ENCODE measurements at places on chromosomes 1 and 21.

- no peak for DNase-seq
Observed at GRCh38 chr1:37537378-37537777, 16.7 kb downstream of the SNIP1 start.

- no peak for DNase-seq
Observed at GRCh38 chr1:231818337-231818736, 191.7 kb downstream of the DISC1 start.

DNA sequence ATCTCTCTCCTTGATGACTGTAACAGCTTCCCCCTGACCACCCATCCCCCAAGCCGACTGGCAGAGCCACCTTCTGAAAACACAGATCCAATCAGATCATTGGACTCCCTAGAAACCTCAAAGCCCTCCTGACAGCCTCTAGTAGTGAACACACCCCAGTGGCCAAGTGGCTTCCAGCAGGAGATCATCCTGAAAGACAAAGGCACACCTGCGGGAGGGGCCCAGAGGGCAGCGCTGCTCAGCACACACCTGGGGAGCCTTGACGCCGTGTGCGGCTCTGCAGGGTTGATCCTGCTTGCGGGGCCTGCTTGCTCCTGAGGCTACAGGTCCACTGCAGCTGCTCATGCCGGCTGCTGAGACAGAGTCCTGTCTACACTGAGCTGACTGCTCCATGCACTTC lies 41.5 kb downstream of the SLC66A1 start:
- DNase-seq = no peak

DNA sequence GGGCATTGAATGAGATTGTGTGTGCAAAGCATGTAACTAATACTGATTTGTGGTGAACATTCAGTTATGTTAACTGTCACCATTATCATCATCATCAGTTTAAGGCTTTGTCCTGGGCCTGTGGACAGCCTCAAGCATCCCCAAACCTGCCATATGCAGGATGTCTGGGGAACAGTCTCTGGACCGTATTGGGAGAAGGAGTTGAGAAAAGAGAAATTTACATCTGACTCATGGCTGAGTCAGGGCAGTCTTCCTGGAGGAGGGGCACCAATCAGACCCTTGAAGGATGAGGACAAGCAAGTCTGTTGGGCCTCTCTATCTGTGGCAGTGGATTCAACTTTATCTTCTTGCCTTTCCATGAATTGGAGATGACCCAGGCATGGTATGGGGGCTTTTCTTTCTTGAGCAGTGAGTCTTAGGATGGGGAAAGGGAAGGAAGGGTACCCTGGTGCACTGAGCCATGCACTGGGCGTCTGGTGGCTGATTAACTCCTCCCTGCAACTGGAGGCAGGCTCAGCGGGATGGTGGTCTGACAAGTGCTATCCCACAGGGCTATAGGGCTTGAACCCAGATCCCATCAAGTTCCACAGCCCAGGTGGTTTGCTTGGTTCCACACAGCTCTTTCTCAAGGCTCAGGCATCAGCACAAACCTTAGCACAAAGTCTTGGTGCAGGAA lies 2.9 kb downstream of the PADI3 start:
- no peak for DNase-seq

DNA sequence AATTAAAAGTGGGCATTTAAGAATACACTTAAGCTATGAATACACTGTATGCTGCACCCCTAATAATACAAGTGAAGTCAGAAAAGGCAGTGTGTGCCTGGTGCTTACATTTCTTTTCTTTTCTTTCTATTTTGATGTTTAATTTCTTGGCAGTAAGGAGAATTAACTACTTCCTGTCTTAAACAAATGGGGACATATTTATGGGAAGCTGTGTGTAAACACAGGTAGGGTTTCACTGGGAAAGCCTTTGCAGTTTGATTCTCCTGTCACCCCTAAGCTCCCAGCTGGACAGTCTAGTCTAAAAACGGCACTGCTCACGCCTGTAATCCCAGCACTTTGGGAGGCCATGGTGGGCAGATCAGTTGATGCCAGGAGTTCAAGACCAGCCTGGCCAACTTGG lies 146.0 kb downstream of the MIS18A start:
- DNase-seq = no peak

- no peak for DNase-seq
Observed at GRCh38 chr1:66438501-66438900, 95.5 kb upstream of the SGIP1 start.

DNA sequence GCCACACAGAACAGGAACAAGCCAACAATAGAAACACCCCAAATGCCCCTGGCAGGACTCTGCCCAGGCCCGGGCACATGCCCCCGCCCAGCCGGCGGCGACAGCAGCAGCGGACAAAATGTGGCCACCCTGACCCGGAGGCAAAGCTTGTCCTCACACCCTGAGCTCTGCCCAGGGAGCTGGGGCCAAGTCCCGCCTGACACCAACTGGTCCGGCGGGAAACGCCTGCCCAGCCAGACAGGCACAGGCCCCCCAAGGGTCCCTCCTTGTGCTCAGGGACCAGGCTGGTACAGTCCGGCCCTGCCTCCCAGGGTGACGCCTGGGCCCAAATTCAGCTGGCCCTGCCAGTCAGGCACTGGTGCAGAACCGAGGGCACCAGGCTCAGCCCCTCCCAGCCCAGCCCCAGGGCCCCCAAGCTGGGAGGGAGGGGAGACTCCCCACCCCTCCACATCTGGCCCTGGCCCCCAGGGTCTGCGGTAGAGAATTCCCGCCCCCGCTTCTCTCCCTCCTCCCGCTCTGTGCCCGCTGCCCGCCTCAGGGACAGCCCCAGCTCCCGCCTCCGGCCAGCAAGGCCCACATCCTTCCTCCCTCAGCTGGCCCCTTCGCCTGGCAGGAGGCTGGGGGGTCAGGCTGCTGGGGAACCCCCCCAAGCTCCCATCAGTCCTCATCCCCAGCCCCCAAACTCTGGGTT lies 2.0 kb downstream of the AHDC1 start:
- DNase-seq = no peak

DNA sequence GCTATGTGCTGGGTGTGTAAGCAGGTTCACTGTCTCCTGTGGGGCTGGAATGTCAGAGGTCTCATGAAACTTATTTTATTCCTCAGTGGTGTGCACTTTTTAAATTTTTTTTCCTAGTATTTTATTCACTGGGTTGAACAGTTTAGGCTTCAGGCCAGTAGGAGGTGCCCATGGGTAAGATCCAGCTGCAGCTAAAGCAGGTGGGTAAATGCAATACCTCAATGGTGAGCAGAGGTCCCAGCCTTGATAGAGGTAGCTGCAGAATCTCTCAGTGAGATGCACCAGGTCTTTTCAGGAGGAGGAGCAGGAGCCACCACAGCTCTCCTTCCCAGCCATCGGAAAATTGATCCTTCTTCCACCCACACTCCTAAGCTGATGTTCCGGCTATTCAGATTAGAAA lies 12.6 kb upstream of the OR6N2 start:
- peak; percentile 55 for DNase-seq

DNA sequence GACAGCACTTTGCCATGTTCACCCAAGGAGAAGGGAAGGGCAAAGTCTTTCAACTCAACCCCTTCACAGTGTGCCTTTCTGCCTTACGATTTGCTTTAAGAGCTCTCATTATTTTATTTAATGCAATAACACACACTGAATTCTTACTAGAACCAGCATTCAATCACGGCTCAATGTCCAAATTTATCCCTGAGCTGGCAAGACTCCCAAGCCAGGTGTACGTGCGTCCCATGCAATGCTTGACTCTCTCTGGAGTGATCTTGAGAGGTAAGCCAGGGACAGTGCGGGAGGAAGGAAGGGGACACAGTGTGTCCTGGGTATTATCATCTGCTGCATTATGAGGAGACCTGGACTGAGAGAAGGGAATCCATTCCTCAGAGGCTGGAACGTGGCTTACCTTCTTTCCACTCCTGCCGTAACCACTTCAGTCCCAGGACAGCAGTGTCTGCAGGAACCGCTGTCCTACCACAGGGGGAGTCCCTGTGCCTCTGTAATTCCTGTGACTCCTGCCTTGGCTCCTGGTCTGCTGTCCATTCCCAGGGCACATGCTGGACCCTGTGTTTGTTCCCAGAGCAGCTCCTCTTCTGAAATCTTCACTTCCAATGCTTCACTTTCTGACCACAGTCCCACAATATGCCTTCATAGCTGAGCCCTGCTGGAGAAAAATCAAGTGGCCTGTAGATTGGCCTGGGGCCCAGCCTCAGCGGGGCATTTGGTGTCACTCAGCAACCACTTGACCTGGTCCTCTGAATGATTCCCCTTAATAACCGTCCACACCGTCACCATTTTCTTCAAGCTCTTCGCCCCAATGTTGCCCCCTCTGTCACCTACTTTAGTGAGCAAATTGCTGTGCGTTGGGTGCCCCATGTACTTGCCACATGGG lies 28.6 kb upstream of the STUM start:
- no peak for DNase-seq

DNA sequence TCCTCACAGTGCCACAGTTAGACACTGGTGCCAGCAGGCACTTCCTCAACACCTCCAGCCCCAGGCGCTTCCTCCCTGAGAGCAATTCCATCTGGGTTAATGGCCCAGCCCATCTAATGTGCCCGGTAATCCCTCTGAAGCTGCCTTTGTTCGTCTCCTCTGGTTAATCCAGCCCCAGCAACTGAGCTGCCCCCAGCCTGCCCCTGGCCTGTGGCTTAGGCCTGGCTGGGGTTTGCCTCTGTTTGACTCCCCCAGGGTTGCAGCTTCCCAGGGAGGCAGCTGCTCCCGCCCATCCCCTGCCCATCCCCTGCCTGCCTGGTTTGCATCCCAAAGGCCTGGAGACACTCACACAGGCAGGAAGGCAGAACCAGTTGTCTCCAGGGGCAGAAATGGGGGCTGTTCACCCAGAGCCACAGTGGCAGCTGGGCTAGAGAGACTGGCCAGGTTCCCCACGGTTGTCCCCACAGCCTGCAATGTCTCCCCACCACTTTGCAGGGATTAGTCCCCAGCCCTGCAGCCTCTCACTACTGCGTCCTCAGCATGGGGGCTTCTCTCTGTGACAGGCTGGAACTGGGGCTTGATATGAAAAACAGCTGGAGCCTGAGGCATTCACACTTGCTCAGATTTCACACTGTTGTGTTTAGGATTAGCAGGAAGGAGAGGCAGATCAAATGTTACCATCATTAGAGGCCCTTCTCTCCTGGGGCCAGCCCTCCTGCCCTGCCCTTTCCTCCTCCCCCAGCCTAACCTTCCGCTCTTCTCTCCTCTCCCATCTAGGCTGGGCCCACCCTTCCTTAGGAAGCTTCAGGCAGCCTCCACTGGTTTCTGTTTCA lies 120.2 kb downstream of the TLR5 start:
- DNase-seq = no peak

- DNase-seq = no peak
Observed at GRCh38 chr1:111279144-111279543, 11.5 kb upstream of the CHIA start.

- no peak for DNase-seq
Observed at GRCh38 chr1:87810166-87810565, 481.5 kb downstream of the LMO4 start.

- DNase-seq = peak; percentile 59
Observed at GRCh38 chr1:213014642-213015041, 1.0 kb downstream of the ANGEL2 start.

DNA sequence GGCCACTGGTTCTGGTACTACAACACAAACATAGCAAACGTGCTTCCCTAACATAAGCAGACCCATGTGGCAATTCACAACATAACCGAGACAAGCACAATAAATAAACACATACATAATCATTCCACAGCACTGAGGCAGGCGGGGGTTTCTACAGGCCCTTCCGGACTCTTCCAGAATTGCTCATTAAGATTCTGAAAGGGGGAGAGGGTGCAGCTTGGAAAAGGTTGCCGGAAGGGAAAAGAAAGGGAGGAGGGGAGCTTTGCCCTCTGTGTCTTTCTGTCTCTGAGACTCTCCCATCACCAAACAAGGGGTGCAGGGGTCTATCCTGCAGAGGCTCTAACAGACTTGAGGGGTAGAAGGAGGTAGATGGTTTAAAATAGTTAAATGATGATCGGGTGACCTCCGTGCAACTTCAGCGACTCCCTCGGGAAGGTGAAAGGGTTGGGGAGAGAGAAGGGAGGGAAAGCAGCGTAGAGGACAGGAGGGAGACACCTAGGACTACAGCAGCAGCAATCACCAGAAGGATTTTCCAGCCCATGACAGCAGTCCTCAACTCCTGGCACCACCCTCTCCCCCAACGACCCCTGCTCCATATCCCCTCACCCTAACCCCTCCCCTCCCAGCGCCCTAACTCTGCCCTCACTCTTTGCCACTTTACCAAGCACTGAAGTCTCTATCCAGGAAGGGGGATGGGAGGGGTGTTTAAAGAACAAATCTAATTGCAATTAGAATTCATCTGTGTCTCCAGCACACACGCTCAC lies 365.5 kb upstream of the ESRRG start:
- DNase-seq = no peak

DNA sequence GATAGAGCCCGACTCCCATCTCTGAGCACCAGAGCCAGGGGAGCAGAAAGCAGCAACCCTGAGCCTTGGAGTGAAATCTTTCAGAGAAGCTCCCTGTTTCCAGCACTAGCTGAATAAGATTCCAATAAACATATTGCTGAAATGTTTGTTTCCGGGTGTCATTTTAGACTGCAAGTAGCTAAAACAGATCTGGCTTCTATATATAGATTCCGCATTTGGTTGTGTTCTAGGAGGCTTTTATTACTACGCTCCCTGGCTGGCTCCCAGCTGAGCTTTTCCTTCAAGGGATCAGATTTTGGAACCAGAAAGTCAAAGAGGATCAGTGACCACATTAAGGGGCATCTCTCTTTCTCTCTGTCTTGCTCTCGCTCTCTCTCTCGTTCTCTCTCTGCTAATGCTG lies 88.2 kb downstream of the PAPPA2 start:
- no peak for DNase-seq

GRCh38 chr1:219278288-219278687 lies 104.6 kb downstream of the LYPLAL1 start:
- no peak for DNase-seq

DNA sequence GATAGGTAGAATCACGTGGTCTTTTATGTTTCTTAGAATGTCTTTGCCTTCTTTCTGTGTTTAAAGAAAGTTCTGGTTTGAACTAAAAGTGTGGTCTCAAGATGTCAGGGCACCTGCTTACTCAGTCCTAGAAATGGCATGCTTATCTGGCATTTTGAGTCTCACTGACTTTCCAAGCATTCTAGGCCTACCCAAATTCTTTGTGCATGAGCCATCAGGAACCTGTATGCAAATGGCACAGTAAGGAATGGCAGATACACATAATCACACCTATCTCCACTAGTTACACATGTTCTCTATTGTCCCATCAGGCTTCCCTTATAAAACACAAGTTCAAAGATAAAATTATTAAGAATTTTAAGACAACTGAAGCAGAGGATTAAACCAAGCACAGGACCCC lies 29.5 kb upstream of the CLCA4 start:
- DNase-seq = no peak

- no peak for DNase-seq
Observed at GRCh38 chr1:227306689-227307088, 11.6 kb downstream of the CDC42BPA start.

DNA sequence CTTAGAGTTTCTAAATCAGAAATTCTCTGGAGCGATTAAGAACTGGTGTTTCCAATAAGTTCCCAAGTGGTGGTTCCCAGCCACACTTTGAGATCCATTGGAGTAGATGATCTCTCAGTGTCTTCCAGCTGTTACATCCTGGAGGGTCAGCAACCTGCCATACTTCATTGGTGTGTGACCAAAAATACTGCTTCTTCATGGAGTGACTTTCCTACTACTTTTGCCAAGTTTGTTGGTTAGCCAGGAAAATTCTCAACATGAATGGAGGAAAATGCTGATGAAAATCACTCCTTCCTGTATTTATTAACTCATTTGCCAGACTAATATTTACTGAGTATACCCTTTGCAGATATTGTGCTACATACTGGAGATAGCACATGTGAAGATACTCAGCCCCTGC lies 186.1 kb downstream of the FGGY start:
- no peak for DNase-seq
